HepG2 (cell line): ENCODE measurements at places on chromosomes 12 and 14.

GRCh38 chr12:120835304-120835612, 68.9 kb downstream of the SPPL3 start:
- no peak for DNase-seq

GRCh38 chr12:101439236-101439635, 31.7 kb upstream of the ARL1 start:
- no peak for DNase-seq

DNA sequence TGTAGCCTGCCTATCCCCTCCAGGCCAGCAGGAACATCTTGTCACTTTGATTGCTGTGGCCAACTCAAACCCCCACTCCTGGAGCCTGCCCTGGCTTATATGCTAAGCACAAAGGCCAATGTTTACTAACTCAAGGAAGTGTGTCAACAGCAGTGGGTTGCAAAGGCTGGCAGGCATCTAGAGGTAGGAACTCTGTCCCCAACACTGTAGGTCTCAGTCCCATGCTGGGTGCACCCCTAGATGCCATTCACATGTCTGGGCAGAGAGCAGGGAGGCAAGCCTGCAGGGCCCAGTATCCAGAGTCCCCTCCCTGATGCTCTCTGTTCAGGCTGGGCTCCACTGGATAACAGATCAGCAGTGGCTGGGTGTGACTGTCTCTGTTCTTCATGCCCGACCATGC, 1.6 kb upstream of the HPD start:
- DNase-seq = peak; percentile 77

DNA sequence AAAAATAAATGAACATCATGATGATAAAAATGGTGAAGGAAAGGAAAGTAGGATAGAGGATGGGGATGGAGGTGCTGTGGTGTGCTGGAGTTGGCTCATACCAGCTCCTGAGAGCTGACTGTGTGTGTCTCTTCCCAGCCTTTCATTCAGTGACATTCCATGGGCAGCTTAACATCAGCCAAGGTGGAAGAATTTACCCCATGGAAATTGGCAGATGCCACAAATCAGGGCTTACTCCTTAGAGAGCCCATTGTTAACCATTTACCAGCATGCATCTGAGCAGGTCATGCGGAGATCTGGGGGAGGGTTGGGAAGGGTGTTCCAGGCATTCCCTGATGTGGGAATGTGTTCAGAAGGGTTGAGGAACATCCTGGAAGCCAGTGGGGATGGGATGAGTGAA, 164.7 kb upstream of the MYL2 start:
- no peak for DNase-seq

GRCh38 chr14:61102549-61103466, 121.8 kb downstream of the SLC38A6 start:
- DNase-seq = peak; percentile 99

DNA sequence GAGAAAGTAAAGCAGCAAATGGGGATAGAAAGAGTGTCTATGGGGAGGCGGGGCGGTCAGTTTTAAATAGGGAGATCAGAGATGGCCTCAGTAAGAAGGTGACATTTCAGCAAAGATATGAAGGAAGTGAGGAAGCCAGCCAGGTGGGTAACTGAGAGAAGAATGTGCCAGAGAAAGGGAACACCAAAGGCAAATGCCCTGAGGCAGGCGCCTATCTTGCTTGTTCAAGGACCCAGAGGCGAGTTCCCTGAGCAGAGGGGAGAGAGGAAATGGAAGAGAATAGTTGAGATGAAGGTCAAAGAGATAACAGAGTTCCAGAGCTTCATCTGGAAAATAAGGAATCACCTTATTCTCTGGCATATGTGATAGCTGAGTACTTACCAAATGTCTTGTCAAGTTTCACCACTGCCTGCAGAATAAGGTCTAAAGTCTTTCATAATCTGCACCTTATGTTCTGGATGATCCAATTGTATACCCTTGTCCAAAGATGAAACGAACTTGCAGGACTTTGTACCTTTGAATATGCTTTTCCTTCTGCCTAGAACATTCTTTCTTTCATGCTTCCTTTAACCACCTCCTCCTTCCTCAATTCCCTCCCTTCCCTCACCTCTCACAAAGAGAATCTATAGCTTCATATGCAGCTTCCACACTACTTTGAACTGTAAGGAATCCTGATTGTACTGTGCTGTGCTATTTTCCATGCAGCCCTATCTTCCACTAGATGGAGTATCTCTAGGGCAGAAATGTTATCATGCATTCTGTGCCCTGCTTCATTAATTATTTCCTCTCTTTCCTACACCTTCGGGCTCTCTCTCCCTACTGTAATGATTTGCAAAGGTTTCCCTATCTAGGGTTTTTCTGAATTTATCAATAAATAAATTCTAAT, 38.5 kb downstream of the GNPTAB start:
- DNase-seq = no peak

DNA sequence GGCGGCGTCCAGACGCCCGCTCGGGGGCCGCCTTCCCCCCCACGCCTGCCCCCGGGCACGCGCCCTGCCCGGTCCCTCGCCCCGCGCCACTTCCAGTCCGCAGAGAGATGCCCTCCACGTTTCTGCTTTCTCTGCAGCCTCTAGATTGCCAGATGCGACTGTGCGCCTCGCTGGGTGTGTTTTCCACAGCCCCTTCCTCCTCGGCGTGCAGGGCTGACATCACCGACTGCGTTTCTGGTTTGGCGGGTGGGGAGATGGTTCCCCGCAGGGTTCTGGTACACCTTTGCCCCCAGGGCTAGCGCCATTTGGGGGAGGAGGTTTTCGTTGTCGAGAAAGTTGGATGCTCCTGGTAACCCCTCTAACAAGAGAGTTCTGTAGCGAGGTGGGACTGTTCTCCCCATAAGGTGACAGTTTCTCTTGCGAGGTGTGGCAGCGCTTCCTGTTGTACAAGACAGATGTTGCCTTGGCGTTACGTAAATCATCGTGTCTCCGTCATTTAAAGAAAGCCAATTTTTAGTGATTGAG, 1.5 kb downstream of the CALM1 start:
- no peak for DNase-seq

DNA sequence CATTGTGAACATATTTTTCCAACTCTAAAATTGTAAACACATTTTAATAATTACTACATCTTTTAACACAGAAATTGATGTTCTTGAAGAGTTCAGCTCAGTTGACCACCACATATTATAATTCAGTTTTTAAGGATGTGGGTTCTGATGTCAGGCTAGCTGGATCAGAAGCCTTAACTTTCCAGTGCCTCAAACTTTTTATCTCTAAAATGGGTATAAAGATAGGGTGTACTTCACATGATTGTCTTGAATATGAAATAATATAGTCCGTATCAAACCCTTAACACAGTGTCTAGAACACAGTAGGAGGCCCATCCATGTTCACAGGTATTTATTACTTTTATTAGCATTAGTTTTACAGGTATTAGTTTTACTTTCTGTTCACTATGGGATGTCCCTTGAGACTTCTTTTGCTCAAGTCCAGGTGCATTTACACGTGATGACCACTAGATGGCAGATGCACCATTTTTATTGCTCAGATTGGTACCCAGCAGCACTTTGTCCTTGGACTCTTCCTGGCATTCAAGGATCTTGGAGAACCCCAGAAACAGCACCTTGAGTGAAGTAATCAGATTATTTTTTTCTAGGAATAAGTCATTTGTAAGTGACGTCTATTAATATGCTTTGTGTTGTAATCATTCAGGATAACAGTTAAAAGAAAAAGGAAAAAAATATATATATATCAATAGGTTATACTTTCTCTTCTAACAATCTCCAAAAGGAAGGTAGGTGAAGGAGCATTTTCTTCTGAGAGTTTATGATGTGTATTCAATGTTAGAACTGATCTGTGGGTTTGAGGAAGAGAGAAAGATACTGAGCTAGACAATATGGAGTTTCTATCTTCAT, 580.2 kb downstream of the ETNK1 start:
- DNase-seq = peak; percentile 54

- no peak for DNase-seq
Measured at GRCh38 chr12:93896427-93896826, 219.3 kb downstream of the CRADD start.

DNA sequence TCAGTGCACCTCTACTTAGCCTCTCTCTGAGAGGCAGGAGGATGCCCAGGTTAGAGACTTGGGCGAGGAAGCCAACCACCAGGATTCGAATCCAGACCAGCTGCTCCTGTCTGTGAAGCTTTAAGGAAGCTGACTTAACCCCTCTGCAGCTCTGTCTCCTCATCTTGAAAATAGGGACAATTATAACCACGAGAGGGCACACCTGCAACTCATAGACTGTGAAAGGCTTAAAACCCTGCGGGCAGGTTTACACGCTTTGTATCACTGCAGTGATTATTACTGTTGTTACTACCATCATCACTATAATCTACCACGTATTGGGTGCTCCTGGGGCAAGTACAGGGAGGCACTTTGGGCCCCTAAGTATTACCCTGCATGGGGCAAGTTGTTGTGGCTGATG, 379.8 kb downstream of the VRK1 start:
- peak; percentile 18 for DNase-seq

DNA sequence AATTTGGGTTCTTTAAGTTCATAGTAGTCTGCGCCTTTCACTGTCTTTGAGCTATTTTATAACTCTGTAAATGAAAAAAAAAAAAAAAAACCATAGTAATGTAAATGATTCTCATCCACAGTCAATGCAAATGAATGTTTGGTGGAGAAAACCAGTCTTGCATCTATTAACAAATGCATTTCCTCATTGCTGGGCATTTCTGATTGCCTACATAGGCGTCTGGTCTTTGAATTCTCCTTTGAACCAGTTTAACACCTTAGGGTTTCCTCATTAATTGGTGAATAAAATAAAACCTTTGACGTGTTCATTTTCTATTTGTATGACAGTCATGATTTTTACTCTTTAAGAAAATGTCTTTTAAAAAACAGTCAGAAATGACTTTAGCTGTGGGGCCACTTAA, 114.8 kb downstream of the C12orf75 start:
- no peak for DNase-seq

DNA sequence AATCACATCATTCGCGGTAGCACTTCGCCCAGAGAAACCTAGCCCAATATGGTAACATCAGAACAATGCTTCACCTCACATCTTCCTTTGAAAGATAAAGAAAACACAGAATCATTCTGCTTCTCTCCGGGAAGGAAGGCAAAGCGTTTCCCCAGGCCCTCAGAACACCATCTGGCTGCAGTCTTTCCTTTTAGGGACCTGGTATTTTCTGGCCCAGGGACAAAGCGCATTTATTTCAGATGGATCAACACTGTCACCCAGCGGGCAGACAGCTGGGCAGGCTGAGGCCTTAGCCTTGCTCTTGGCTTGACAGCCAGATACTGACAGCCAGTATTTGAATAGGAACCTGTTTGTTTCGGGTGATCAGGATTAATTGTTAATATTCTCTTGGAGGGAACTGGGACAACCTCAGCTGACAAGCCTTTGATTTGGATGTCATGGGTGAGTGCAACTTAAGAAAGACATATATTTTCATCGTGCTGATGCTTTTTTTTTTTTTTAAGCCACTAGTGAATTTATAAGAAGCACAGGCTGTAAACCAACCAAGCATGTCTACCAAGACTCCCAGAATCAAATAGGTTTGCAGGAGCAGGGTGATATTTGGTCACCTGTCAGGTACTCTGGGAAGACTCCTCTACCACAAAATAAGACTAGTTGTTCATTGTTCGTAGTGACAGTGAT, 118.9 kb downstream of the VEZT start:
- peak; percentile 86 for DNase-seq

DNA sequence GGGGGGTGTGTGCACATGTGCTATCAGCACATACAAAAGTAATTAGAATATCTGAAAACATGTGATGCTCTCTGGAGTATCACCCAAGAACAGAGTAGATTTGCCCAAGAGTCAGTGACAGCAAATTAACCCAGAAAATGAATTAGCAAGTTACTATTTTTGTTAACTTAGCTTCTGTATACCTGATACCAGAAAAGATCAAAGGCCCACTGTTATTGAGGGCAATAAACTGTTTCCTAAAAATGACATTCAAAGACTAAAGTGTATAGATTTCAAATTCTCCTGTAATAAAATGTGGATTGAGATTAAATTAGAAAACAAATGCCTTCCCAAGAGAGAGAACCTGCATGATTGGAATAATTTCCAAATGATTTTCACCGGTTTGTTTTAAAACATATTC, 184.7 kb downstream of the MED13L start:
- no peak for DNase-seq

DNA sequence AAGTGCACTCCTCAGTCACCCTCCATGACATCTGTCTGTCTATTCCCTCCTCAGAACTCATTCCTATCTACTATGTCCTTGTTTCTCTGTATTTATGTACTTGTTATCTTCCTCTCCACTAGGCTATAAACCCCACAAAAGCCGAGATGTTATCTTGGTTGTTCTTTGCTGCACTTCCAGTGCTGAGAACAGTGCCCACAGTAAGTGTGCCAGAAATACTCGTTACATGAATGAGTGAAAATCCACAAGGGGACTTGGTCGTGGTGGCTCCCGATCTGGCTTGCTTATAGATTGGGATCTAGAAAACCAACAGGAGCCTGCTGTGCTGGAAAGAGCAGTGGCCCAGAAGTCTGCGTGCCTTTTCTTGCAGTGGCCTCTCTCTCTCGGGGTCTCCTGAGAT, 111.9 kb upstream of the PRMT8 start:
- no peak for DNase-seq

DNA sequence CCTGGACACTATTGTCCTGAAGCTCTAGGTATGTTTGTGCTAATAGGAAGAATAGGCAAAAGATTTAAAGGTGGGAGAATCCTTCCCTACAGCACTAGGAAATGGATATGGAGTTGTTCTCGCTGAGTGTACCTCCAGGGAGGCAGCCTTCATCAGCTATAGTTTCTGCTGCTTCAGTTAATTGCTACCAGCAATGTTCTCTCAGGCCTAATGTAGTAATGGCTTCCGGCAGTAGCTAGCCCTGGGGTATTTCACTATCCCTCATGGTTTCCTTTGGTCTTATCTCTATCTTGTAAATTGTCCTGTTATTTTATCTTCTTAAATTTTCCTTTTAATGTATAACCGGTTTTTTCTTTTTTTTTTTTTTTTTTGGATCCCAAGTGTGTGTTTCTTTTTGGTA, 9.3 kb upstream of the CLEC12A start:
- DNase-seq = no peak

DNA sequence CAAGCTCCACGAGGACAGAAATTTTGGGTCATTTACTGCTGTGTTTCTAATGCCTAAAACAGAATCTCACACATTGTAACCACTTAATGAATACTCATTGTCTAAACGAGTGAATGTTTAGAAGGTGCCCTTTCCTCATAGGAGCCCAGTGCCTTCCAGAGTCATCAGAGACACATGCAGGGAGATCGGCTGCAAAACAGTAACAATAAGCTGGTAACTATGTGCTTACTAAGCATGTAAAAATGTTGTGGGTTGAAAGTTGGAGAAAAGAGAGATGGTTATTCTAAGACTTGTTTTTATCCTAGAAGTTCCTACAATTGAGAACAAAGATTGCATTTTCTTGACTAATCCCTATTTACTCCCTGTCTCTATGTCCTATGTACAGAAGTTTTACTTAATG, 7.4 kb downstream of the TESPA1 start:
- no peak for DNase-seq

GRCh38 chr14:106210650-106211049, 684.3 kb downstream of the TMEM121 start:
- no peak for DNase-seq

- no peak for DNase-seq
Measured at GRCh38 chr12:48788524-48788853, 400 bp downstream of the ADCY6 start.
